Uterus (tissue), 4 donors: ENCODE measurements at places on chromosomes 3 and 15.

DNA sequence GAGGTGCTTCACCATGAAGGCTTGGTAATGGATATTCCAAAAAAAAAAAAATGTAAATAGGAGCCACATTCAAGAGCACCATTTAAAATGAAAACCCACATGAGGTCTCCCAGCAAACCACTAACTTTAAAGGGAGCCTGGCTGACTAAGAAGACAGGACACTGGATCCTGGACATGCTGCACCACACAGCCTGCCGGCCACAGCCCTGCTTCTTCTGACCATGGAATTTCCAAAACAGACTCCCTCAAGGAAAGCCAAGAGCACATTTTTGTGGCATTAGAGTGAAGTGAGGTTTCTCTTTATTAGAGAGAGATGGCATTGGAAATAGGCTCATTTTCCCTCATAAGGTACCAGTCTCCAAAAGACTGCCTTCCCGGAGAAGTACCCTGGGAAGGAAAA lies 113.9 kb downstream of the RORA start:
- DNase-seq: no peak

DNA sequence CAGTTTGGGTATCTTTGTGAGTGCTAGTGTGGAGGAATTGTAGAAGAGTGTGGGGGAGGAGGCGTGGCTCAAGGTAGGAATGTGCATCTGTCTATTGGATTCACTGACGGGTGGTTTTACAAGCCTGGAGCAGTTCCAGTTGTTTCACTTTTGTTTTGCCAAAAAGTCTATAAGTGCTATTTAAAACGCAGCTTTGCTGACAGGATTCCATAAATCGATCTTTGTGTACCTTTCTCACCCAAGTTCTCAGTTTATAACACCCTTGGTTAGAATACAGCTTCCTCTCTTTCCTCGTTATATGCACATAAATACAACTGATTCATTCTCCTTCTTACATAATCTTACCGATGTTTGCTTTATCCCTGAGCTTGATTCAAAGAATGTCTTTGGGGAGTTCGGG lies 123.2 kb upstream of the UBE2E2 start:
- DNase-seq: no peak

GRCh38 chr15:78079298-78080087 lies 2.0 kb upstream of the TBC1D2B start:
- DNase-seq: no peak

DNA sequence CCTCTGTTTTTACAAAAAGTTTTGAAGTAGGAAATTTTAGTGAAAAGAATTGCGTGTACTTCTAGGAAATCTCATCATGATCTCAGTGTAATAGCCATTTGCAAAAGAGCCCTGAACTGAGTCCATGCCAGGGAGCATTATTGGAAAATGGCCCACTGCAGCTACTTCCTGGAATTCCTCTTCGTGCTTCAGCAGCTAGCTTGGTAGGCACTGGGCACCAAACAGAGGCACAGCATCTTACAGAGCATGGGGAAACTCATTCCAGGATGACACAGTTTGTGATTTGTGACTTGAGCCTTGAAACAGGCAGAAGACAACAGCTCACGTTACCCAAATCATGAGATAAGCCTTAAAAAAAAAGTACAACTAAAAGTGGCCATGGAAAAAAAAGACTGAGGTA lies 179.1 kb downstream of the WDR72 start:
- no peak for DNase-seq

- DNase-seq: peak; percentile 0
Measured at GRCh38 chr3:42504334-42505127, 2.1 kb downstream of the VIPR1 start.

DNA sequence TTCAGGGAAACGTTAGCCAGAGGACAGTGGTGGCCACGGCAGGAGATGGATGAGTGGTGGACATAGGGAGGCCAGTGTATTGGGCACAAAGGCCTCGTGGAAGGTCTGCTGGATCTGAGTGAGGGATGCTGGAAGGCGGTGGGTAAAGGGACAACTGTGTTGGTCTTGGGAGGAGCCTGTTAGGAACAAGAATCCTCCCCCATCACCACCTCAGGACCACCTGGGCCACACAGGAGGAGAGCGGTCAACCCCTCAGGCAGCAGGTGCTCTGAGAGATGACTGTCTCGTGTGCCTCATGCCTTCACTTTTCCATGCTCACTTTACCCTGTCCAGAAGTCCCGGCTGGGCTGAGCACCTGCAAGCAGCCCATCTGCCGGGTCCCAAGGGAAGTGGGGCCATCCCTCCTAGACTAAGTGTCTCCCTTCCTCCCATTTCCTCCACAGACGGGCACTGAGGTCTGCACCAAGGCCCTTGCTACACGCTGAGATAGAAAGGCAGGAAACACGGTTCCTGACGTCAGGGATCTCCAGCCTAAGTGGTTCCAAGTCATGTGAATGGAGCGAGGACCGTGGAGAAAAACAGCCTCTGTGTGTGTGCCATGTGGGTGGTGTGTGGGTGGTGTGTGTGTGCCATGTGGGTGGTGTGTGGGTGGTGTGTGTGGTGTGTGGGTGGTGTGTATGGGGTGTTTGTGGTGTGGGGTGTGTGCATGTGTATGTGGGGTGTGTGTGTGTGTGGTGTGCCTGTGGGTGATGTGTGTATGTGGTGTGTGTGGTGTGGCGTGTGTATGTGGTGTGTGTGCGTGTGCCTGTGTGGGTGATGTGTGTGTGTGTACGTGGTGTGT lies 47.8 kb upstream of the CTSH start:
- DNase-seq: no peak

- DNase-seq: no peak
Measured at GRCh38 chr3:125318167-125318865, 56.8 kb downstream of the ZNF148 start.

GRCh38 chr15:63042877-63043334 lies 359 bp downstream of the TPM1 start:
- DNase-seq: no peak

GRCh38 chr3:8741581-8742261 lies 8.1 kb downstream of the CAV3 start:
- peak; percentile 35 for DNase-seq

GRCh38 chr3:112770032-112770626 lies 76.5 kb downstream of the CD200R1L start:
- DNase-seq: peak; percentile 54

GRCh38 chr3:30464381-30464780 lies 142.0 kb upstream of the TGFBR2 start:
- DNase-seq: no peak

DNA sequence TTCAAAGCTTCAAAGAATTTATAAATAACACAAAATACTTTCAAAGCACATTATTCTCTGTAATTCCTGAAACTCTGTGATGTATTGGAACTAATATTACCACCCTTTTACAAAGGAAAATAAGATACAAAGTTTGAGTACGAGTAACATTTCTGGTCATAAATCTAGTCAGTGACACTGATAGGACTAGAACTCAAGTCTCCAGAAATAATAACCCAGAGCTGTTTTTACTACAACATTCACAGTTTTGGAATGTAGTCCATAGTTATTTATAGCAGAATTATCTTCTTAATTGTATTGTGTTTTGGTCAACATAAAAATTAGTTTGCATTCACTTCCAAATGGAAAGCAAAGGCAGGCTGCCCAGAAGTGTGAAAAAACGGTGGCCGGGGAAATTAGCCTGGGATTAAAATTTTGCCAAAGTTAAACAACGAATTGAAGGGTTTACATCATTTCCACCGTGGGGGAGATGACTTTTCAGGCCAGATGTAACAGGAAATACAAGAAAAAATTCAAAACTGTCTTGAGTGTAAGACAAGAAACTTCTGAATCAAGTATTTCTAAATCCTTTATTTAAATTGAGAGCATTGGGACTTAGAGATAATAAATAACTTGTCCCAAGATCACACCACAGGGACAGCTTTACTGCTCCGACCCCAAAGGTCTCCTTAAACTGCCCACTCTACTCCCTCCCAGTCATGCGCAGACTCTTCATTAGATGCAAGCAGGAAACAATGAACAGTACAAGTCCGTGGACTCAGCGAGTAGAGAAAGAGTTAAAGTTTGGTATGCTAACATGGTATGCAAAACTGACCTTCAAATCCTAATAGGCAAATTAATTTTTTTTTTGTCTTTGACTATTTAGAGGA lies 74.3 kb upstream of the VGLL4 start:
- peak; percentile 24 for DNase-seq

DNA sequence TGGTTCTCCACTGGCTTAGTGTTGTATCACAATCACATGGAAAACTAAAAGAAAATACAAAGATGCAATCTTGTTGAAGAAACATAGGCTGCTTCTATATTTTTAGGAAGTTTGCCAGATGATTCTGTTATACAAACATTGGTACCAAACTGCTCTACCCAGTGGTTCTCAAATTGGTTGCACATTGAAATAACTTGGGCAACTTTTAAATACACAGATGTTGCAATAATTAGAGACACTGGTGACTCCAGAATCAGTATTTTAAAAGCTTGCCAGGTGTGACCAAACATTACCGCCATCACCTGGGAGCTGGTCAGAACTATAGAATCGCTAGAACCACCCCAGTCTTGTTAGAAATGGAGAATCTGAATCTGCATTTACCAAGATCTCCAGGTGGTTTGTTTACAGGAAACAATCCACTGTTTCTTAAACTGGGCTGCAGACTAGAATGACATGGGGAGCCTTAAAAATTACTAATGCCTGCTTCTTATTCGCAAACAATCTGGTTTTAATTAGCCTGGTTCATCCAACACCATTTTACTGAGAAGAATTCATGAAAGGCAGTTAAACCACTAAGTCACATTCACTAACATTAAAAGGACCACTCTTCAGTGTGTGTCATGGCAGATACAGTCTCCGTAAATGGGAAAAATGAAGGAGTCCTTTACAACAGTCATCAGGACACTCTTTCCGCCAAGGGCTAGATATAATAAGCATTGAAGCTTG lies 76.5 kb downstream of the ACAP2 start:
- DNase-seq: no peak

GRCh38 chr15:45670091-45670490 lies 35.3 kb downstream of the SQOR start:
- no peak for DNase-seq

DNA sequence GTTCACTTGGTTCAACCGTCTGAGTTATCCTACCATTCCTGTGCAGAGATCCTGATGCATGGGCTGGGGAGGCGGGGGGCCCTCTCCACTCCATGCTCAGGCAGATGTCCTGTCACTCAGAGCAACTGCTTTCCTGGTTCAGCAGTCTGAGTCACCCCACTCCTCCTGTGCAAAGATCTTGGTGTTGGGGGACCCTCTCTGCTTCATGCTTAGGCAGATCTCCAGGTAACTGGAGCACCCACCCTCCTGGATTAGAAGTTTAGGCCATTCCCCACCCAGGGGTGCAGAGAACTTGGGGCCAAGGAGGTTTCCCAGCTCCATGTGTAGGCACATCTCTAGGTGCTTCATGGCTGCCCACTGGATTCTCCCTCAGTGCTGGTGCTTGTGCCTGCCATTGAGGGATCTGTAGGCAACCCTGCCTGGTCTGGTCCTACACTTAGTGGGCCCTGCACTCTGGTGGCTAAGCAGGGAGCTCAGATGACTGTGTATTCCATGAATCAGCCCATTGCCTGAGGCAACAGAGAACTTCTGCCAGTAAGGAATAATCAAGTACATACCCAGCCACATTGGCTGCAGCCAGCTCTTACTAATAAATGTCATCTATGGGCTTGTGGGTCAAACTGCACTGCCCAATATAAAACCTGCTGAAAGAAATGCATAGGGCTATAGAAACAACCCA lies 465.4 kb upstream of the THBS1 start:
- DNase-seq: no peak

GRCh38 chr15:22888120-22888859 lies 49.8 kb downstream of the NIPA2 start:
- DNase-seq: no peak

DNA sequence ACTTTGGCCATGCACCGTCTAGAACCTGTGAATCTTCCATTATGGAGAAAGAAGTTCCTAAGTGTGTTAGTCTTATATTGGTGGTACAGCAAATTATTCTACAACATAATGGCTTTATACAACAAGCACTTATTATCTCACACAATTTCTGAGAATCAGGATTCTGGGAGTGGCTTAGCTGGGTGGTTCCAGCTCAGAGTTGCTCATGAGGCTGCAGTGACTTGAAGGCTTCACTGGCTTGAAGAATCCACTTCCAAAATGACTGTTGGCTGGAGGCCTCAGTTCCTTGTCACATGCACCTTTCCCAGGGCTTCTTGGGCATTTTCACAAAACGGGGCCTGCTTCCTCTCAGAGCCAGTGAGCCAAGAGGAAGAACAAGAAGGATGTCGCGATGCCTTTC lies 82.3 kb upstream of the RNF7 start:
- no peak for DNase-seq

DNA sequence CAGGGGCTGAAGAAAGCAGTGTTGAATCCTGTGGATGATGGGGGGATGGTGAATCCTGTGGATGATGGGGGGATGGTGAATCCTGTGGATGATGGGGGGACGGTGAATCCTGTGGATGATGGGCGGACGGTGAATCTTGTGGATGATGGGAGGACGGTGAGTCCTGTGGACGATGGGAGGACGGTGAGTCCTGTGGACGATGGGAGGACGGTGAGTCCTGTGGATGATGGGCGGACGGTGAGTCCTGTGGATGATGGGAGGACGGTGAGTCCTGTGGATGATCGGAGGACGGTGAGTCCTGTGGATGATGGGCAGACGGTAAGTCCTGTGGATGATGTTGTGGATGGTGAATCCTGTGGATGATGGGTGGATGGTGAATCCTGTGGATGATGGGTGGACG lies 170.7 kb downstream of the SV2B start:
- DNase-seq: no peak
